ENCODE measurements at places on chromosomes 6 and 20. TPM values are rescaled to one million over a fixed set of nuclear protein-coding genes. Genes with fewer than 3 reads are reported as not detected.
A peak's percentile ranks its signal among the peaks of the same experiment; 100 is the strongest.

CRISP3 gene
- not detected for total RNA-seq

DNA sequence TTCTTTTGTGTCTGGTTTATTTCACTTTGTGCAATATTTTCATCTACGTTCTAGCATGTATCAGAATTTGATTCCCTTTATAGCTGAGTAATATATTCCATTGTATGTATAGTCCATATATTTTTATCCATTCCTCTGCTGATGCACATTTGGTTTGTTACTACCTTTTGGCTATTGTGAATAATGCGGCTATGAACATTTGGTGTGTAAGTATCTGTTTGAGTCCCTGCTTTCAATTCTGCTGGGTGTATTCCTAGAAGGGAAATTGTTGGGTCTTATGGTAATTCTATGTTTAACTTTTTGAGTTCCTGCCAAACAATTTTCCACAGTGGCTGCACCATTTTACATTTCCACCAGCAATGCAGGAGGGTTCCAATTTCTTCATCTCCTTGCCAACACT lies 52.4 kb downstream of the DNAH8 start:
- no peaks in the 10 kb centered on the region for H3K36me3 ChIP-seq
- no peak for DNase-seq
- H3K4me3 ChIP-seq, result no peak overlapping the region
- H3K27ac ChIP-seq, result no peak overlapping the region
- H3K4me1 ChIP-seq, result peaks cover 10% of the 10 kb centered on the region
- H3K27me3 ChIP-seq, result peaks cover 22% of the 10 kb centered on the region

GRCh38 chr6:133887156-133887879 lies 1.6 kb upstream of the TCF21 start:
- peaks cover 62% of the 10 kb centered on the region for H3K27me3 ChIP-seq
- no peaks in the 10 kb centered on the region for H3K36me3 ChIP-seq
- H3K27ac ChIP-seq, result no peak overlapping the region
- H3K4me1 ChIP-seq, result peaks cover 24% of the 10 kb centered on the region
- H3K4me3 ChIP-seq, result no peak overlapping the region

ARMH2 gene
- total RNA-seq, result not detected

CFAP206 gene
- total RNA-seq, result not detected

- H3K27me3 ChIP-seq, result no peaks in the 10 kb centered on the region
- no peak overlapping the region for H3K4me3 ChIP-seq
- no peaks in the 10 kb centered on the region for H3K36me3 ChIP-seq
- DNase-seq, result no peak
- no peaks in the 10 kb centered on the region for H3K4me1 ChIP-seq
These were observed 269.4 kb upstream of the IRAK1BP1 start for GRCh38 chr6:78597966-78598365.

GRCh38 chr20:40008177-40008576 lies 680.9 kb downstream of the MAFB start:
- peaks cover 8% of the 10 kb centered on the region for H3K27me3 ChIP-seq
- DNase-seq, result no peak
- no peak overlapping the region for H3K27ac ChIP-seq
- no peaks in the 10 kb centered on the region for H3K4me1 ChIP-seq
- no peaks in the 10 kb centered on the region for H3K36me3 ChIP-seq

GRCh38 chr6:26556263-26557070 lies 18.3 kb downstream of the HMGN4 start:
- DNase-seq, result peak; percentile 72
- no peak overlapping the region for H3K27ac ChIP-seq
- no peaks in the 10 kb centered on the region for H3K27me3 ChIP-seq
- peaks cover 13% of the 10 kb centered on the region for H3K4me1 ChIP-seq

- DNase-seq, result no peak
- H3K4me1 ChIP-seq, result peaks cover 14% of the 10 kb centered on the region
- H3K36me3 ChIP-seq, result peaks cover 15% of the 10 kb centered on the region
- no peak overlapping the region for H3K4me3 ChIP-seq
- H3K27ac ChIP-seq, result no peak overlapping the region
- no peaks in the 10 kb centered on the region for H3K27me3 ChIP-seq
These were observed 192.4 kb downstream of the ZFAND3 start for GRCh38 chr6:38011937-38012336.

DNA sequence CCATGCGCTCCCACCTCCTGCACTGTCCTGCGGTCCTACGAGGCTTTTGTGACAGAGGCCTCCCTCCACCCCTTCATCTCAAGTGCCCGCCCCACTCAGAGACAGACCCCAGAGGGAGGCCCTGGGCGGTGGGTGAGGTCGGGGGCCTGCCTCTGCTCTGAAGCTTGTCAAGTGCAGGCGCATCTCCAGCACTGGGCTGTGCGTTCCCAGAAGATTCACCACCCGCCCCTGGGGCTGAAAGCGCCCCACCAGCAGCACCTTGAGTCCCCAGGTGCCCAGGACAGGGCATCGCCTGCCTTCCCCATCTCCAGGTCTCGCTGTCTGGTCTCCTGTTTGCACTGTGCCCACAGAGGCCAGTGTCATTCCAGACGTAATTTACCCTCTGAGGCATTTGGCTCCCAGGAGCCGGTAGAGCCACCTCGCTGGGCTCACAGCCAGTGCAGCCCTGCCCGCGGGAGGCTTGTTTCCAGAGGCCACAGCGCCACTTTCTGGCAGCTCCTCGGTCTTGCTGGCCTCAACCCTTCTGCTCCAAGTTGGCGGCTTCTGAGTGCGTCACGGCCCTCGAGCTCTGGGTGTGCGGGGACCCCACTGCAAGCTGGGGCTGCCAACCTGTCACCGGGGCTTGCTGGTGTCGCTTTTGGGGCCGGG lies 191.1 kb downstream of the TAF4 start:
- no peaks in the 10 kb centered on the region for H3K4me1 ChIP-seq
- no peaks in the 10 kb centered on the region for H3K27me3 ChIP-seq
- H3K4me3 ChIP-seq, result no peak overlapping the region
- H3K27ac ChIP-seq, result no peak overlapping the region
- DNase-seq, result peak; percentile 32

GRCh38 chr20:56249244-56249955 lies 868 bp downstream of the MC3R start:
- no peak overlapping the region for H3K4me3 ChIP-seq
- no peak overlapping the region for H3K27ac ChIP-seq
- peaks cover 27% of the 10 kb centered on the region for H3K27me3 ChIP-seq
- no peaks in the 10 kb centered on the region for H3K36me3 ChIP-seq

DNA sequence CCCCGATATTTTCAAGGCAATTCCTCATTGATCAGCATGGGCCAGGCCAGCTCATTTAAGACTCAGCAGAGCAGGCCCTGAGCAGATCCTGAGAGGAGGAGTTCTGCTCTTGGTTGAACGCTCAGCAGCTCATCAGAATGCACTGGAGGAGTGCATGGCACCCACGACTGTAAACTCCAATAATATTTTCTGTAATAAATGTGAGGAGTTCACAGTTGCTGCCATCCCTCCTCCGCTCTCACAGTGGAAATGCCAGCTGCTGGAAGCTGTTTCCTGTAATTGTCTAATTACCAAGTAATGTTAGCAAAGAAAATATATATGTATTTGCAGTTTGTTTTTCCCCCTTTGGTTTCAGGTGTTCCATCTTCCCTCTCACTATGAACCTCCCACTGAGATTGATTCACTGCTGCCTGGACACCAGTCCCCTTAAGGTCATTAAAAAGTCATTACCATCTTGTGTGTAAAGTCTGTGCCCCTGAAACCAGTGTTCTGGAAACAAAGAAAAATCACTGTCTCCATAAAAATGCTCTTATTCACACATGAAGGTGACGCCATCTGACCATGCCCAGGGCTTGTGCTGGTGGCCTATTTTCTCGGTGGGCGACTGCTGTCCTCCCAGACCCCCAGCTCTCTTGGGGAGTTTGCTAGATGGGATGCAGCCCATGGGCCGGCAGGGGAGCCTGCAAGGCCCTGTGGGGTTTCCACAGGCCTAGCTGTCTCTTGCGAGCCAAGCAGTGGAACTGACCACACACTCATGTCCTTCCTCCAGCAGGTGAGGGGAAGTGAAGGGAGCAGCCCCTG lies 374.2 kb downstream of the ZFAND3 start:
- no peaks in the 10 kb centered on the region for H3K4me1 ChIP-seq
- H3K27me3 ChIP-seq, result no peaks in the 10 kb centered on the region
- no peak for DNase-seq
- no peak overlapping the region for H3K4me3 ChIP-seq
- H3K27ac ChIP-seq, result no peak overlapping the region

DNA sequence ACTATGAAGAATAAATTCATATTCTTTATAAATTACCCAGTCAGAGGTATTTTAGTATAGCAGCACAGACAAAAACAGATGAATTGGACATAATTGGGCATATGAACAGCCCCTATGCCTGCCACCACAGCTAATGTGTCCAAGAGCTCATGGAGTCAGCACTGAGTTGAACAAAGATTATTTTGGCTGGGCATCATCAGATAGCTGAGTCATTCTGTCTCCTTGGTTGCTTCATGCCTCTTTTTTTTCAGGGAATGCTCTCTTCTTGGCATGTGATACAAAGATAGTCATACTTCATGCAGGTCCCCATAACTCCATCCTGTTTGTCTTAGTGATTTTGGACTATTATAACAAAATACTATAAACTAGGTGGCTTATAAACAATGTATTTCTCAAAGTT lies 275.6 kb downstream of the TENT5A start:
- no peaks in the 10 kb centered on the region for H3K27me3 ChIP-seq
- no peak overlapping the region for H3K27ac ChIP-seq
- no peak for DNase-seq
- H3K4me1 ChIP-seq, result no peaks in the 10 kb centered on the region

DNA sequence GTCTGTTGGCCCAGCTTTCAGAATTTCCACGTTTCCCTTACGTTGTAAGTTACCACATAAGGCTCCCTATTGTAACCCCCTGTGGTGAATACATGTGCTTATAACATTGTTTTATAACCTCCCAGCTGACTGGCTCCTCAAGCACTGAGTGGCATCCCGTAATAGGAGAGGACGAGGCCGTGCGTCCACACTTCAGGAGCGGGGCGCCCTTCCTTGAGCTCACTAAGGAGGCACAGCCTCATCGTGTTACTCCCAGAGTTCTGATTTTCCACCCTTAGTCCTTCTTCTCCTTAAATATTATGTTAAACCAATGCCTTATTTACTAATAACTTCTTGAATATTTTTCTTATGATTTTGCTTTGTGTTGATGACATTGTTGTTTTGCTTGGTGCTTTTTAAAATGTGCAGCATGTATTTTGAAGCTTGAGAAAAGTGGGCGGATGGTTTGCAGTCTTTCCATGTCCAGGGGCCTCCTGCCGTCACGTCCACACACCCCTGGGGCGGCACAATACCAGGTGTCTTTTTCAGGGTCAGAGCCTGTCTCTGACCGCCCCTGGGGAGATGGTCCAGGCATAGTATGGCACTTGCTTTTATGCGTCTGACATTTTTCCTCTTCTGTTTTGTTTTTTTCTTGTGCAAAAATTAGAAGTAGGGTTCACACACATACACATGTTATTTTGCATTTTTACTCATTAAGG lies 181.8 kb downstream of the DLL1 start:
- H3K4me3 ChIP-seq, result no peak overlapping the region
- H3K27ac ChIP-seq, result no peak overlapping the region
- no peaks in the 10 kb centered on the region for H3K4me1 ChIP-seq
- H3K36me3 ChIP-seq, result no peaks in the 10 kb centered on the region
- DNase-seq, result no peak

NECAB3 gene
- total RNA-seq, result 13.3 TPM

DNA sequence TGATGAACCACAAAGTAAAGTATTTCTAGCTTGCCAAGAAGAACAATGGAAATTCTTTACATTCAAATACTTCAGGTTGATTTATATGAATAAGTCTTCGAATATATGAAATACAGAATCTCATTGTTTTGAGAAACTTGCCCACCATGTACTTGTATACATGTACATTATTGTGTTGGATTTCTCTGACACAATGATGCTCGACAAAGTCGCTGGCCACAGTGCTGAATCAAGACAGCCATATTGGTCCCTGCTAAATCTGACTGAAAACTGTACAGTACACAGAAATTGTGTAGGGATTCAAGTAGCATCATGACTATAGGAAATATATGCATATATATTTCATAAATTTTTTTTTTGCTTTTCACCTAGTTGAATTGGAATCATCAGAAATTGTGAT lies 13.1 kb upstream of the LIN28B start:
- DNase-seq, result peak; percentile 27
- peaks cover 8% of the 10 kb centered on the region for H3K4me1 ChIP-seq
- peaks cover 31% of the 10 kb centered on the region for H3K27me3 ChIP-seq
- H3K4me3 ChIP-seq, result no peak overlapping the region
- H3K36me3 ChIP-seq, result peaks cover 2% of the 10 kb centered on the region

DNA sequence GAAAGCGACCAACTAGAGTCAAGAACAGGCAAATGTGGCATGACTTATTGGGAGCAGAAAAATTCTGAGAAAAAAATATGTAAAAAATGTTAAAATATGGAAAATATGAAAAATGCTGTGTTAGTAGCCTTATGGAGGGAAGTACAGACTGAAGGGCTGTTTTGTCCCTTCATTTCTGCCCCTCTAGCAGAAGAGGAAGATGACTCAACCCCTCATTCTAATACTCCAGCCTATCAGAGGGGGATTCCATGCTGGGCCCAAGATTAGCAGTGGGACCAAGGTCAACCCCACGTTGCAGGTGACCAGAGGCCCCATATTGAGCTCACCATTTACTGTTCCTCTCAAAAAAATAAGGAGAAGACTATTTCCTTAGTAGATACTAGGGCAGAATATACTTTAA lies 8.4 kb downstream of the MUC21 start:
- H3K27me3 ChIP-seq, result peaks cover 2% of the 10 kb centered on the region
- no peak overlapping the region for H3K27ac ChIP-seq
- no peak overlapping the region for H3K4me3 ChIP-seq

GRCh38 chr6:115194981-115195638 lies 852.3 kb upstream of the HS3ST5 start:
- DNase-seq, result no peak
- H3K4me1 ChIP-seq, result no peaks in the 10 kb centered on the region
- no peak overlapping the region for H3K27ac ChIP-seq

GRCh38 chr6:165649166-165650137 lies 13.6 kb downstream of the PDE10A start:
- DNase-seq, result no peak
- H3K27me3 ChIP-seq, result no peaks in the 10 kb centered on the region
- H3K36me3 ChIP-seq, result no peaks in the 10 kb centered on the region
- H3K4me3 ChIP-seq, result no peak overlapping the region
- no peak overlapping the region for H3K27ac ChIP-seq

GRCh38 chr6:120805276-120805675 lies 529.0 kb downstream of the TBC1D32 start:
- no peaks in the 10 kb centered on the region for H3K27me3 ChIP-seq
- H3K27ac ChIP-seq, result no peak overlapping the region
- H3K4me1 ChIP-seq, result no peaks in the 10 kb centered on the region
- no peaks in the 10 kb centered on the region for H3K36me3 ChIP-seq
- DNase-seq, result no peak

DNA sequence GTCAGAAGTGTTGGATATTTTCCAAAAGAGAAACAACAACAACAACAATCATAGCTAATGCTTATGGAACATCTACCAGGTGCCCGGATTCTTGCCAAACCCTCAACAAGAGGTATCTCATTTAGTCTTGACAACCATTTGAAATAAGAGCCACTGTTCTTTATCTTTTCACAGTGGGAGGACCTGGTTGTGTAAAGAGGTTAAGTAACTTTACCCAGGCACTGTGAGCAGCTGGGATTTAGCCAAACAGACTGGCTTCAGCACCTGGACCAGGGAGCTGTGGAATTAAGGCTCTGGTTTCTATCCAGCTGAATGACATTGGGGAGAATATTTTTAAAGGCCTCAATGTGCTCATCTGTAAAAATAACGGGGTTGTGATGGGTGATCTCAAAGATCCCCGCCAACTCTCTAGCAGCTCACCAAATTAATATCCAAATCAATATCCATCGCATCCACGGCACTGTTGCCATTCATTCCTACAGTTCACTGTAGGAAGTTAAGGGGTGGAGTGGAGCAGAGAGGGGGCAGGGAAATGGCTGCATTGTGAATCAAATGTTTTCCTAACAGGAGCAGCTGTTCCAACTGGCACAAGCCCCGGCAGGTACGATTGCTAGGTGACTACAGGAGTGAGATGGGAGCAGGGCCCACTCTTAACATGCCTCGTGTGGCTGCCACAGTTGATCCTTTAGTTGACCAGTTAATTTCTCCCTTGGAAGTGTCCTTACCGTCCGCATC lies 61.8 kb downstream of the GCNT2 start:
- no peak for DNase-seq
- no peak overlapping the region for H3K4me3 ChIP-seq

TBXT gene
- not detected for total RNA-seq

TMEM200A gene
- total RNA-seq, result 0.21 TPM

All from activated CD4-positive, alpha-beta T cell treated with anti-CD3 and anti-CD28 coated beads for 36 hours (primary cell).